AG09319 (cell line): ENCODE measurements at places on chromosomes 1 and 21.

DNA sequence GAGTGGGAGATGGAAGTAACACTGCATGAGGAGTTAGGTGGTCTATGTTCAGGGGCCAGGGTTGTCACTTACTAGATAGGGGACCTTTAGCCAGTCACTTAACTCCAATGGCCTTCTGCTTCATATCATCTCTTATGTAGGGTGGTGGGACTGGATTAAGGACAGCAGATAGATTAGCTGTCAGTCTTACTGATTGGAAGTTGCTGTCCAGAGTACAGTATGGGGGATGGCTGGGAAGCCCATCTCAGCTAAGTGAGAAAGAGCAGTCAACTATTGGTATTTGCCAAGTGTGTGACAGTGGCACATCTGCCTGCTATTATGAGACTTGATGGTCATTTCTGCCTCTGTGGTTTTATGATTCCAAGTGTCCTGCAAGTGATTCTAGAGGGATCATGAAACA, 130.9 kb downstream of the FGGY start:
- DNase-seq: no peak

DNA sequence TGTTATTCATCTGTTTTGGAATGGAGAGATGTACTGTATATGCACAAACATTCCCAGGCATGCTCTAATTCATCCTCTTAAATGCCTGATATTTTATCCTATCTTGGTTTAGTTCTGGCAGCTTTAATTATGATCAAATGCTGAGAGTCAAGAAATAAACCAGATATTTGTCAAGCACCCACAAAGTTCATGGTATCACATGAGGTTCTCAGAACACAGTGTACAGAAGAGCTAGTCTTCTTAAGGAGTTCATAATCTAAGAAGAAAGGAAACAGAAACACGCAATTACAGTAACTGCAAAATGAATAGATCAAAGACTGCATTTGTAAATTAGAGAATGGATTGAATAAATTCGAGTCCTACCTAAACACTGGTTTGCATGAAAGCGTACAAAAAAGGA, 58.3 kb upstream of the KCNH1 start:
- no peak for DNase-seq

GRCh38 chr1:150566589-150567340, 12.6 kb downstream of the MCL1 start:
- no peak for DNase-seq

DNA sequence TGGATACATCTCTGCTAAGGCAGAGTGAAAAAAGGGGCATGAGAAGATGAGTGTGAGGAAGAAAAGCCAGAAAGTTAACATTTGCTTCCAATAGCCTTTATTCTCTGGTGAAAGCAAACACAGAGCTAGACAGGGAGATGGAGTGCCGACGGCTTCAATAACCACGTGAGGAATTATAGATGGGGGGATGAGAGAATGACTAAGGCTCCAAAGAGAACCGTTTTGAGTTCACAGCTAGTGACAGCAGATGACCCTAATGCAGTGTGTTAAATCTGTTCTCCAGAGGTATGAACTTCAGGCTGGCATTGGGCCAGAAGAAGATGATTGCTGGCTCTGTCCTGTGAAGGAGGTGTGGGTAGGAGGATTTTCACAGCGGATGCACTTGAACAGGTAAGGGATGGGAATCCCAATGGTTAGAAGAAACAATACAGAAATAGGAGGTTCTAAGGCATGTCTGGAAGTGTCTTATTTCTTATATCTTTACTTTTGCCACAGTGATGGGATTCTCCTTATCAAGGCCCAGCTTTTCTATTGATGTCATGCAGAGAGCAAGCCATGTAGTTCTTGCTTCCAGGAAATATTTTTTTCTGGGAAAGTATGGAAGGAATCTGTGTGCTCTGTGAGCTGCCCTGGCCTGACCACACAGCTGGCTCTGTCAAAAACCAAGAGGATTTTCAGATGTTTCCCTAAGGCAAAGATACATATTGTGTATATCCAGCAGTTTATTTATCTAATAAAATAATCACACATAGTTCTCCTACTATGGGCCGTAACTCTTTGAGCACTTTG, 573.8 kb downstream of the LTN1 start:
- no peak for DNase-seq

- DNase-seq: peak; percentile 58
Measured at GRCh38 chr1:32939655-32940371, 24.8 kb downstream of the RNF19B start.

- no peak for DNase-seq
Measured at GRCh38 chr1:3066250-3066711, 2.7 kb upstream of the PRDM16 start.

DNA sequence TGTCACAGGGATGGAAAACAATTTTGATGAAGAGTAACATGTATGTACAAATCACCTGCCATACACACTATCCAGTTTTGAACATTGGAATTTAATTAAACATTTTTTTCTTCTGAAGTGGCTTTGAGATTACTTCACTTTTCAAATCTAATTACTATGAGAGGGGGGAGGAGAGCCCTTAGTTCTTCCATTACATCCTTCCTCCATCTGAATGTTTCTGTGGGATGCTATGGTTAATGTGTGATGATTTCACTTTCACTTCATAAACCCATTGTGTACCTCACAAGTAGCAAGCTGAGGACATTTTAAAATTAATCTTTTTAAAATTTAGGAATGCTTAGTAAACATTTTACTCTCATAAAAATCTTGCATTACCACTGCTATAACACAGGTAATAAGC, 156.9 kb downstream of the RUNX1 start:
- no peak for DNase-seq

DNA sequence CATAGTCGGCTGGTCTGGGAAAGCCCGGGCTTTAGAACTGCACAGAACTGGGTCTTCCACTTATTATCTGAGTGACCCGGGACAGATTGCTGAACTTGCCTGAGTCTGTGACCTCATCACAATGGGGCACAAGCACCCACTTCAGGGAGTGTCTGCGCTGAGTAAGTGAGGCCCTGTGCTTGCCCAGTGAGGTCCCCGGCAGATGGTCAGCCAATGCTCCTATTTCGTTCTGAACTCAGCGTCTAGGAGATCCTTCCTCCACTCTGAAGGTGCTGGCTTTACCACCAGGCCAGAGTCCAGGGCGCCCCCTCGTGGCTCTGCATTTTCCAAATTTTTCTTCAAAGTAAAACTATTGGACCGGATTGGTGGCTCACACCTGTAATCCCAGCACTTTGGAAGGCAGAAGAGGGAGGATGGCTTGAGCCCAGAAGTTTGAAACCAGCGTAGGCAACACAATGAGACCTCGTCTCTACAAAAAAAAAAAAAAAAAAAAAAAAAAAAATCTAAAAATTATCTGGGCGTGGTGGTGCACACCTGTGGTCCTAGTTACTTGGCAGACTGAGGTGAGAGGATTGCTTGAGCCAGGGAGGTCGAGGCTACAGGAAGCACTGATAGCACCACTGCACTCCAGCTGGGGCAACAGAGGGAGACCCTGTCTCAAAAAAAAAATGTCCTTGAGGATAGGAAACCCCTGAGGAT, 61.7 kb downstream of the FCRL5 start:
- DNase-seq: peak; percentile 3

- DNase-seq: no peak
Measured at GRCh38 chr1:208606959-208607358, 362.8 kb upstream of the PLXNA2 start.

DNA sequence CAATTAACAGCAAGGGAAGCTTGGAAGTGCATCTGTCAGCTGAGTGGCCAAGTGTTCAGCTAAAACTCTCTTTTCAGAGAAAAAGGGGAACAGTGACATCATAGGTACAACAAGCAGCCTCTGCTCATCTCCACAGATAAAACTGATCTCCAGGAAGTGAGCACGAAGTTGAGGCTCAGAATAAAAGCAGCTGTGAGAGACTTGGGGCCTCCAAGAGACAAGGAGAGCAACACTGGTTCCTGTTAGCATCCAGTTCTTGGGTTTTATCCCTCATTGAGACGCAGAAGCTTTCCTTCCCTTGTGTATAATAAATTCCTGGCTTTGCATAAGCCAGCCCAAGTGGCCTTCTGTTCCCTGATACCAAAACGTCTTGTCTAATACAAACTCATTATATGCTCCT, 20.0 kb upstream of the CNN3 start:
- DNase-seq: no peak

- no peak for DNase-seq
Measured at GRCh38 chr1:207654320-207654719, 9.4 kb downstream of the CR1L start.

GRCh38 chr1:22804406-22804805, 93.8 kb downstream of the EPHB2 start:
- DNase-seq: no peak

GRCh38 chr1:2611031-2611501, 21.8 kb downstream of the MMEL1 start:
- no peak for DNase-seq

DNA sequence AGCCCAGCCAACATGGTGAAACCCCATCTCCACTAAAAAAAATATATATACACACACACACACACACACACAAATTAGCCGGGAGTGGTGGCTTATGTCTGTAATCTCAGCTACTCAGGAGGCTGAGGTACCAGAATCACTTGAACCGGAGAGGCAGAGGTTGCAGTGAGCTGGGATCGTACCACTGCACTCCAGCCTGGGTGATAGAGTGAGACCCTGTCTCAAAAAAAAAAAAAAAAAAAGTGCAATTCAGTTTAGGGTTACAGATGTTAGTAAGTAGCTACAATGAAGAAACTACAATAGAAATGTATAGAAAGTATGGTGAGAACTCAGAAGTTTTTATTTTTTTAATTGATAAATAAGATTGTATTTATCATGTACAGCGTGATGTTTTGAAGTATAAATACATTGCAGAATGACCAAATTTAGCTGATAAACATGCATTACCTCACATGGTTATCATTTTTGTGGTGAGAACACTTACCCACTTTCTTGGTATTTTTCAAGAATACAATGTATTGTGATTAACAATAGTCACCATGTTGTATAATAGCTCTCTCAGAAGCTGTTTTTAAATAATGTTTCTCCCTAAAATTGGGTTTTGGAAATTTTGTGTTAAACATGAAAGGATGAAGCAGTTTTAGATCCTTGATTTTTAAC, 17.9 kb downstream of the KDM1A start:
- DNase-seq: no peak

GRCh38 chr1:190579552-190580193, 102.0 kb upstream of the BRINP3 start:
- no peak for DNase-seq

DNA sequence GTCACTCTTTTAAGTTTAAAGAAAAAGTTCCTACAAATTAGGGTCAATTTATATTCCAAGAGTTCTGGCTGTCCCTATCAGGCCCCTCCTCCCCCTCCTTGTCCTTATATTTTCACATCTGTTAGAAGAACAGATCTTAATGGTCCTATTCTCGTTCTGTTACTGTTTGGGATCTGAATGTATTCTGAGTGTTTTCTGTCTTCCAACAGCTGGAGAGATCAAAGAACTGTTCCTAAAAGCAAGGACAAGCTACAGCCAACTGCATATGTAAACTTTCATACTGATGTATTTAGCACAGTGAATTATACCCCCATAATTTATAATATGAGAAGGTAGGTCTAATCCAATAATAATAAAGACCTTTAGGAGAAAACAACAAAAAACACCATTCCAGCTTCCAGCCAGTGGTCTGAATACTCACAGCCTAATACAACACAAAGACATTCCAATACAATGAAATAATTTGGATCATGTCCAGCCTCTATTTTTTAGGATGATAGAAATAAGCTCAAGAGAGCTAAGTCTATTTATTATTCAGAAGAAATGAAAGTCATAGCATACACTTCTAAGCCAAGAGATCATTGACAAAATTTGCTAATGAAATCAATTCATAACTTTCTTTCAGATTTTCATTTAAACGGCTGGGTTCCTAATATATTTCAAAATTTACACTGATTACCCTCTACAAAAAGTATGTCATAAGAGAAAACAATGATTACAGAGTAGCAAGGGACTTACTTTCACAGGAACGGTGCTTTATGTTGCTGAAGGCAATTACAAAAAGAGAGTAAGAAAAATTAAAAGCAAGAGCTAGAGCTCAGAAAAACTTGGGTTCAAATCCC, 25.3 kb downstream of the WLS start:
- no peak for DNase-seq

DNA sequence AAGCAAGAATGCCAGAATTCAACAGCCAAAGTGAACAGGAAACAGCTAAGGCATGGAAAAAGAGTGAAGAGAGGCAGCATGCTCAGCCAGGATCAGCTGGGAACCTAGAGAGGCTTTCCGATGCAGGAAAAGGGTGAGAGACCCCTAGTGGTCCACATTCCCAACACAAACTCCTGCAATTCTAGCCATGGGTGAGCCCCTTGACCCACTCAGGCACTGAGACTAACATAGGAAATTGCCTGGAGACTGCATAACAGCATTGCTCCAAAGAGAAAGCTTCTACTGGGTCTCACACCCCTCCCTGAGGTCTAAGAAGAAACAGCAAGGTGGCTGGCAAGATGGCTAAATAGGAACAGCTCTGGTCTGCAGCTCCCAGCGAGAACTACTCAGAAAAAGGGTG, 123.2 kb downstream of the LHX8 start:
- no peak for DNase-seq

GRCh38 chr1:61157468-61157987, 75.2 kb downstream of the NFIA start:
- DNase-seq: peak; percentile 66

DNA sequence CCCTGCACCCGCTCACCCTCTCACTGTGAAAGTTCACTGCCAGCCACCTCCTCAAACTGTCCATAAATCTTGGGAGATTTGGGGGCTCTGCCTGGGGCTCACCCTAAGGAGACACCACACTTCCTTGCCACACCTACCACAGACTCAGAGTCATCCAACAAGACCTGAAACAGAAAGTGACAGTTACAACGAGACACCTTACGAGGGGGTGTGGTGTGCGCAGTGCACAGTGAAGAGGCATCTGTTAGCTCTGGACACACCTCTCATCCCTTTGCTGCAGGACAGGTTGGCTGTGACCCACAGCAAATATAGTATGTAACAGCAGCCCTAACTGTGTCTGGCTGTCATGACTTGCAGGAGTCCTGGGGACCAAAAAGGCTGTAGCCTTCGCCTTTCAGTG, 190.2 kb downstream of the NR5A2 start:
- DNase-seq: no peak

DNA sequence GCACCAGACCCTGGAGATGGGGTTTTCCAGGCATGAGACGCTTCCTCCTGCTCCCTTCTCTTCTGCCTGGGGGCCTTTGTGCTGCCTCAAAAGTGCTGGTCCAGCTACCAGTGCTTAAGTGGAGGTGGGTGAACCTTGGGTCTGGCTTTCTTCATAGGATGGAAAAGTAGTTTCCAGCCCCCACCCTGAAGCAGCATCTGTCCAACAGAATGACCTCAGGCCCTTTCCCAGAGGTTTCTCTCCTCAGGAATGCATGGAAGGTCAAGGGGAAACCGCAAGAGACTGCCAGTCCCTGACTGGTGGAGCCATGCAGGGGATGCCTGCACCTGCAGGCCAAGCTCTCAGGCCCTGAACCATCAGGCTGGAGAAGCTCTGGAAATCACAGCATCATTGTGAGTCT, 63.8 kb downstream of the HMGB4 start:
- no peak for DNase-seq

GRCh38 chr1:200488375-200489165, 78.7 kb upstream of the ZNF281 start:
- peak; percentile 60 for DNase-seq

- no peak for DNase-seq
Measured at GRCh38 chr1:64691626-64692025, 53.2 kb upstream of the RAVER2 start.
